ENCODE measurements at places on chromosomes 13 and 19.

GRCh38 chr19:44692379-44692721 is 6.6 kb upstream of the CEACAM16 start:
- no peak for DNase-seq

GRCh38 chr13:64877176-64877575 is 2353.0 kb downstream of the PCDH9 start:
- DNase-seq = no peak

DNA sequence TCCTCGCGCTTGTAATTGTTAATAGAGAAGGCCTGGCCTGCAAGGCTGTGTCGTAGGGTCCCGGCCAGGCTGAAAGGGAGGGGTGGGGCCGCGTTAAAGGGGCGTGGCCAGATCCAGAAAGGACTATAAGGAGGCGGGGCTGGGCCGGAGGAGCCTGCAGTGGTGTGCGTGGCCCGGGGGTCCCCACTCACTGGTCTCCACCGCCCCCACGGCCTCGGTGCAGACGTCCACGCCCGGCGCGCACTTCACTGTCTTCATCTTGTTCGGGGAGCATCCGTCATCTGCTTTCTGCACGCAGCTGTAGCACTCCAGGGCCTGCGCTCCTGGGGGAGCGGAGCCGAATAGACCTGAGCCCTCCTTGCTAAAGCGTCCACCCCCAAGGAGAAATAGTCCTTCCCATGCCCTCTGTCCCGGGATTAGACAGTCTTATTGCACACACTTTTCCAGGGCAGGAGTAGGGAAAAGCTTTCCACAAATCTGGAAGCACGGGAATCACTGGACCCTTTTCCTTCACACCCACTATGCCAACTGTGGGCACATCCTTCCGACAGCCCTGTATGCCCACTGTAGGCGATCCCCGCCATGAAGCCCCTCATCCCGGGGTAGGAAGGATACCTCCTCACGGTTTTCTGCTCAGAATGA is 1.2 kb downstream of the LYPD3 start:
- peak; percentile 39 for DNase-seq

- DNase-seq = no peak
Observed at GRCh38 chr19:7597689-7598088, 2.0 kb downstream of the CAMSAP3 start.

- no peak for DNase-seq
Observed at GRCh38 chr13:40191186-40191980, 475.1 kb downstream of the FOXO1 start.

DNA sequence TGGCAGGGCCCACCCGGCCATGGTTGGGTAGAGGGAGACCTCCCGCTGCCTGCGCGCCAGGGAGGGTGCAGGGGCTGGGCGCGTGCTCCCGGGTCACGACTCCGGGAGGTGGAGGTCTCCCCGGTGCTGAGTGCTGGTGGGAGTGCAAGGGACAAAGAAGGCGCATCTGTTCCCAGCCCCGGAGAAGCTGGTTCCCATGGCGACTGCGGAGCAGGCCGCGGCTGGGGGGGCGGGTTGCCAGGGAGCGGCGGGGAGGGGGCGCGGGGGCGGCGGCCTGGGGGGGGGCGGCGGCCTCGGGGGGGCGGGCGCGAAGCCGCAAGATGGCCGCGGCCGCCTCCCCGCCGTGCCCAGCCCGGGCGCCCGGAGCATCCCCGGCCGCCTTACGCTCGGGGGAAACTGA is 1.2 kb downstream of the CBARP start:
- no peak for DNase-seq

GRCh38 chr19:5132206-5132560 is 163.3 kb downstream of the KDM4B start:
- peak; percentile 40 for DNase-seq

DNA sequence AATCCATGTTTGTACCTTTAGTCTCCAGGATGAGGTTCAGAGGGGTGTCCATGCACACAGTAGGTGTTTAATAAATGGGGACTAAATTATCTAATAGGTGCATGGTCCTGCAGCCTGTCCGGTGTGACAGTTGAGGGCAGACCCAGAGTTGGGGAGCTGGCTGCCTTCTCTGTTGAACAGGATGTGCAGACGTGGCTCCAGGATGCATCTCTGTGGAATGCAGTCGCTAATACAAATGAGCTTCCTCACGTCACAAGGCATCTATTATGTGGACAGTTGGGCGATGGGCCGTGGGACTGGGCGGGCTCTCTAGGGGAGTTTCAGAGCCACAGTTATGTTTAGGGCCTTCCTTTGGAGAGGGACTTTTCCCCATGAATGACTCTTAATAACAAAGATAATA is 71.0 kb downstream of the SIPA1L3 start:
- no peak for DNase-seq

DNA sequence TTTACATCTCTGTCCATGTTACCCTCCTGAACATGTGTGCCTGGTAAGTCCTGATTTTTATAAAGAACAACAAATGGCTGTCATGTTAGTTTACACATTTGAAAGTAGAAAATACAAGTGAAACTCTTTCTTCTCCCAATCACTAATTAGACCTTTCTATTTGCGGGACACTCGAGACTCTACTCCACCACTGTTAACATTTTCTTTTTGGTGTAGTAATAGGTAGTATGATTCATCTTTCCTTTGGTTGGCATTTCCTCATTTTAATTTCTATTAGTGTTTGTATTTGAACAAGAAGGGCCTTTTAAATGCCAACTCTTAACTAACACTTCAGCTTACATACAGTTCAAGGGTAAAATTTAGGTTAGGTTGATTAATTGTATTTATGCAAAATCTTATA is 371.1 kb downstream of the PCDH9 start:
- DNase-seq = no peak

GRCh38 chr19:12965017-12965811 is 4.2 kb upstream of the DAND5 start:
- peak; percentile 80 for DNase-seq

DNA sequence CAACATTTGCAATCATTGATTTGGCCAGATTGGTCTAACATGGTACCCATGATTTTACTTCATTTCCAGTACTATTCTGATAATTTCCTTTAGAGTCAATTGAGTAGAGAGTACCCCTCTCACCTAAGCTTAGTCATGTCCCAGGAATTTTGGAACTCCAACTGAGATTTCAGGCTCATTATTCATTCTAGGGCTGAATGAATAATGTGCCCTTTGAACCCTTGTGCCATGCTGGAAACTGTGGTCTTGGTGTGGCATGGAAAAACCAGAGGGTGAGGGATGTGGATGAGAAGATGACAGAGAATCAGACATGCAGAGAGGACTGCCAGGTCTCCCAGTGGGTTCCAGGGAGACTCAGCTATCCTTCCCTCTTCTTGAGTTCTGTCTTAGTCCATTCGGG is 30.2 kb downstream of the ITM2B start:
- no peak for DNase-seq

- no peak for DNase-seq
Observed at GRCh38 chr13:82720986-82721385, 1161.3 kb downstream of the SLITRK1 start.

DNA sequence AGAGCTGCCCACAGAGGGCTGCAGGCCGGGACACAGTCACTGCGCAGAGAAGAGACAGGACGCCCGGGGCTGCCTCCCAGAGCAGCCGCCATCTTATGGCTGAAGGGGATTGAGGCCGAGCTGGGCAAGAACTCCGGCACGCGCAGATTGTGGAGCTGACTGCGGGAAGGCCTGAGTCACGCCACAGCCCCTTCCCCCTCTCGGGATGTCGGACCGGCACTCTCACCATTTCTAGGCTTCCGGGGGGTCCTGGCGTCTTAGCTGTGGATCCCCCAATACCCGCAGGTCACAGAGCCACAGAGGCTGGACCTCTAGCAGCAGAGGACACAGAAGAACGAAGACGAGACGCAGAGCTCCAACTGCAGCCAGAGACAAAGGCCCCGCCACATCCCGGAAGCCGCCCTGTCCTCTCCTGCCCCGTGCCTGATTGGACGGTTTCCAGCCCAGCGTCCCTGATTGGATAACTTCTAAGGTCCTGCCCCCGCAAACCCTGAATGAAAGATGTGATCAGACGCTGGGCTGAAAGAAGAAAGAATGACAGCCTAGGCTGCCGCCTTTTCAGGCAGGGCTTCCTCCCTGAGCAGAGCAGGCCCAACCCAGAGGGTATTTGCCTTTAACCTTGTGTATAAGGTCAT is at the start of gene ZNF43:
ZNF43 (minus strand) TSS at position 373 of the 635 bp plus-strand sequence; CDS start at position 229, 144 bp downstream.
- DNase-seq = peak; percentile 77

- DNase-seq = no peak
Observed at GRCh38 chr13:106814463-106814862, 246.5 kb upstream of the ARGLU1 start.

- DNase-seq = no peak
Observed at GRCh38 chr19:13100031-13100588, 2.5 kb downstream of the LYL1 start.

DNA sequence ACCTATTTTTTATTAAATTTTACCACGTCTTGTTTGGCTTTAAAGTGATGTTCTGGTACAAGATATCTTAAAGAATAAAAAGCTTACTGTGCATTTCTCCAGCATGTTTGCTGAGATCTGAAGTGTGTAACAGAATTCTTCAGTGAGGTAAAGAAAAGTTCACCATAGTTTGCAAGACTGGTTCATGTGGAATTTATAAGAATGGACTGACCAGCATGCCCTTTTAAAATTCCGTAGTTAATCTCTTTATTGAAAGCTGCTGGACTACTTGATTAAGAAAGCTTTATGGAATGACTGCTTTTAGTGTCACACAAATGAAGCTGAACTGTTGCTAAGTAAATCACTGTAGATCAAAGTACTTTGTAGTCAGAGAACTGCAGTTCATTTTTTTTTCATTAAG is 119.2 kb downstream of the GPC6 start:
- no peak for DNase-seq

GRCh38 chr13:32305646-32306045 is 9.5 kb downstream of the ZAR1L start:
- DNase-seq = no peak

DNA sequence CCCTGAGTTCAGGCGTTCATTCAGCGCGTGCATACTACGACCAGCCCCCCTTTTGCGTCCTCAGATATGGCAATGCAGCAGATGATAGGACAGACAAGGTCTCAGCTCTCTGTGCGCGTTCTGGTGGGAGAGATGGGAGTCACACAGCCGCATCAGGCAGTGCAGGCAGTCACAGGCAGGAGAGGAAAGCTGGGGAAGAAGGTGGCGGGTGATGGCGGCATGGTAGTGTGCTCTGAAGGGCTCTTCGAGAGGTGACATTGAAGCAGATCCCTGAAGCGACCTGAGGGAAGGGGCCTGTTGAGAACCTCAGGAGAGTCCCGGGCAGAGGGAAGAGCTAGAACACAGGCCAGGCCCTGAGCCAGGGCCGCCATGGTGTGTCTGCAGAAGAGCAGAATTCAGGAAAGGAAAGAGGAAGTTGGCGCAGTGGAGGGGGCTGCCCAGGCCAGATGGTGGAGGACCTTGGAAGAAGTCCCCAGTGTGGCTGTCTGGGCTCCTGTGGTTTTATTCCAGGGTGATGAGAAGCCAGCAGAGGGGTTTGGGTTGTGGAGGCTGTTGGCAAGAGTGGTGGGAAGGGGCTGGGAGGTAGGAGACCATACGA is 3.5 kb downstream of the USF2 start:
- no peak for DNase-seq

DNA sequence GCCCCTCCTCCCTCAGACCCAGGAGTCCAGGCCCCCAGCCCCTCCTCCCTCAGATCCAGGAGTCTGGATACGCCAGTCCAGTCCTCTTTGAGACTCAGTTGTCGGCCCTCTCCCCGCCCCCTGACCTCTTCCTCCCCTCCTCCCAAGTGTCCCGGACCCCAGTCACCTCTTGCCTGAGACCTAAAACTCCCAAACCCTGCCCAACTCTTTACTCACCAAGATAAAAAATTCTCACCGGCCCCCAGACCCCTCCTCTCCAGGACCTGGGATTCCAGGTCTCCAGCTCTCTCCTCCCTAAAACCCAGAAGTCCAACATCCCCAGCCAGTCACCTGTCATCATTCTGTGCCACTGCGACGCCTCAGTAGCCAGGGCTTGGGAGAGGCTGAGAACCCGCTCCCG is 1.4 kb upstream of the HSD17B14 start:
- DNase-seq = no peak

- peak; percentile 19 for DNase-seq
Observed at GRCh38 chr13:36130552-36131221, 495 bp downstream of the DCLK1 start.

GRCh38 chr13:43986421-43986981 is 106.8 kb downstream of the LACC1 start:
- DNase-seq = no peak

DNA sequence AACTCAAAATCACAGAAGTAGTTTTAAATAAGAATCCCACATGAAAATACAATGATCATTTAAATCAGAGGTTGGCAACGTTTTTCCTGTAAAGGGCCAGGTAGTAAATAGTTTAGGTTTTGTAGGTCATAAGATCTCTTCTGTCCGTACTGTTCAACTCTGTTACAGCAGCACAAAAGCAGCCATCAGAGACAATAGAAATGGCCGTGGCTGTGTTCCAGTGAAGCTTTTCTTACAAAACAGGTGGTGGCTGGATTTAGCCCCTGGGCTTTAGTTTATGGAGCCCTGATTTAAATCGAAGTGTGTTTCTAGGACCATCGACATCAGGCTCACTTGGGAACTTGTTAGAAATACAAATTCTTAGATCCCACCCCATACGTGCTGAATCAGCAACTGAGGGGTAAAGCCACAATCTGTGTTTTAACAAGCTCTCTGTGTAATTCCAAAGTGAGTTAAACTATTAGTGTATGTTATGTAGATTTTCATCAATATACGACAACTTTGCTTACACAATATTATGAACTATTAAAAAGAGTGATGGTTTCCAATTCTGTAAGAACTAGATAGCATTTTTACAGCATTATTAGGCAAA is 54.8 kb upstream of the MIR17HG start:
- no peak for DNase-seq
